HepG2 (cell line): ENCODE measurements at places on chromosomes 2 and 18. TPM values are rescaled to one million over a fixed set of nuclear protein-coding genes. Genes with fewer than 3 reads are reported as not detected.

Gene DSG1
- 0.04 and 0.13 TPM in 2 replicates for polyA plus RNA-seq

Gene NDC80
- 5.5 and 9.6 TPM in 2 replicates for polyA plus RNA-seq

Gene SERPINB3
- polyA plus RNA-seq: not detected in 2 replicates

- DNase-seq: no peak
These were observed 343.1 kb downstream of the CBLN2 start for GRCh38 chr18:72201032-72201431.

- no peak for DNase-seq
These were observed 120.6 kb upstream of the TACR1 start for GRCh38 chr2:75319951-75320350.

- no peak for DNase-seq
These were observed 15.6 kb downstream of the CHMP1B start for GRCh38 chr18:11866764-11867163.

GRCh38 chr2:3192920-3193319 is 184.7 kb downstream of the EIPR1 start:
- no peak for DNase-seq

DNA sequence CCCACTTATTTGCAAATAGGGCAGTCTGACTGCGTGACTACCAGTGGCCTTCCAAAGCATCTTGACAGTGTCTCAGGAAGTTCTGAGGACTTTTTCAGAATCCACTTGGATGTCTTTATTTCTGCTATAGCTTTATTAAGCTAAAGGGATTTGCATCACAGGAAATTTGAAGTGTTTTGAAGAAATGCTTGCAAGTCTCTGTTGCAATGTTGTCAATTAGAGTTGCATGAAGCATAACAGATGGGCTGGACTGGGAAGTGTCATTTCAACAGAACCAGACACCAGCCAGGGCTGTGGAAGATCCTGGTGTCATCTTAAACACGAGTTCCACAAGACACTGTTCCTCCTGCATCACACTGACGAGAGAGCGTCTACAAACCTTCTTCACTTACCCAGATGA is 224.5 kb downstream of the EN1 start:
- DNase-seq: no peak

DNA sequence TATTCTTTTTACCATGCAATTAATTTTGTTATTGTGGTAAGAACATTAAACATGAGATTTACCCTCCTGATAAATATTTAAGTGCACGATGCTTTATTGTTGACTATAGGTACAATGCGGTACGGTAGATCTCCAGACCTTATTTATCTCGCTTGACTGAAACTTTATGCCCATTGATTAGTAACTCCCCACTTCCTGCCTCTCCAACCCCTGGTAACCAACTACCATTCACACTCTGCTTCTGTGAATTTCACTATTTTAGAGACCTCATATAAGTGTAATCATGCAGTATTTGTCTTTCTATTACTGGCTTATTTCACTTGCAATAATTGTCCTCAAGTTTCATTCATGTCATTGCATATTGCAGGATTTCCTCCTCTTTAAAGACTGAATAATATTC is 195.7 kb upstream of the ID2 start:
- DNase-seq: no peak

GRCh38 chr2:523698-524270 is 153.4 kb downstream of the TMEM18 start:
- DNase-seq: no peak
